Germinal center (tissue), 1 donor: ENCODE measurements at places on chromosomes 12 and 14.

DNA sequence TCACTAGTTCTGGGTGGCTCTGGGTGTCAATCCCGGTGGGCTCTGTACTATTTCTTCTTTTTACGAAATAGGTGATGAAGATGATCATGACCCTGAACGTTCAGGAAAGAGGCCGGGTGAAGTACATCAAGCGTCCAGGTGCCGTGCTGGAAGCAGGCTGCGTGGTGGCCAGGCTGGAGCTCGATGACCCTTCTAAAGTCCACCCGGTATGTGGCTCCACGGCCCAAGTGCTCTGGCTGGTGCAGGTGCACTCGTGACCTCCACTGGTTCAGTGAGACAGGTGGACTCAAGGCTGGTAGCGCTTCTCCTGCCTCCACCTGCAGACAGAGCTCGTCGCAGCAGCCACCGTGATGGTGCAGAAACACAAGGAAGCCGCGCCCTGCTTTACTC lies 85.1 kb downstream of the ACACB start:
- DNase-seq: no peak

DNA sequence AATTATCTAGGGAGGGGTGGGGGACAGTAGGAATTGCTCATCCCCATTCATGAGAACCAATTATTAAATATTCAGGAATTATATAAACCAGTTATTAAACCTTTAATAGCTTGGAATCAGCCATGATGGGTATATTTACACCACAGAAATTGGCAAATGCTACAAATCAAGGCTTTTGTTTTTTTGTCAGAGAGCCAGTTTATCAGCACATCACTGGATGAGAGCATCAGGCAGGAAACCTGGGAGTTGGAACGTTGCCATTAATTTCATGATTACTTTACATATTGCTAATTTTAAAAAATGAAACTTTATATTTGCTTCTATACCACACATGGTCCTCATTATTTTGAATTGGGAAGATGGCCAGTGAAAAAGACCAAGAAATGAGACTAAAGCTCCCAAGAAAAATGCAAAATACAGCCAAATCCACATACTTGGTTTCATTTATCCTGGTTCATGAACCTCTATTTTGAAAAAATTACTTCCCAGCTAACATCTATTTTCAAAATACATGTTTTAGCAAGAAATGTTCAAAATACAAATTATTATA lies 48.4 kb downstream of the ATL1 start:
- no peak for DNase-seq

DNA sequence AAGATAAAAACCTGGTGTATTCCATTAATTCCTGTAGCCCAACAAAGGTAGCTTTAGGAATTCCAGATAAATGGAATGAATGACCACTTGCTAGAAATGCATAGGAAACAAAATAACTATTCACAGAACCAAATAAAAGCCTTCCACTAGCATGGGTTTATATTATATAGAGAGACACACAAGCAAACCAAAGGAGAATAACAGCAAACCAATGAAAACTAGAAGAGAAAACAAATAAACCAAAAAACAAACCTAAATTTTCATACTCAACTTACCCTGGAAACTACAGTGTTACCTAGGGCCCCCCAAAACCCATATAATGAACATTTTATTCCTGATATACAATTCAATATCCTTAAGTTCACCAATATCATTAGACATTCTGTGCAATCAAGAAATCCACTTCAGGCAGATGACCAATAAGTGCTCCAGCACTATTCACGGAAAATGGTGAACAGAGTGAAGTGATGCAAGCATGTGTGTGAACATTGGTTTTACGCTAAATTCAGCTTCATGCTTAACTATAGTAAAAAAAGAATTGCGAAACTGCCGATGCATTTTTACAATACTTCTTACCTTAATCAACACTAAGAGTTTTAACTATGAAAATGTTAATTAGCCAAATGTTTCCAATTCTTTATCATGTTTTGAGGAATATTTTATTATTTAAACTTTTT lies 1108.4 kb upstream of the TMEM132C start:
- no peak for DNase-seq

- no peak for DNase-seq
These were observed 14.4 kb downstream of the LRCOL1 start for GRCh38 chr12:132596016-132596415.

- DNase-seq: no peak
These were observed 152.7 kb downstream of the ANO2 start for GRCh38 chr12:5792343-5792742.

- DNase-seq: no peak
These were observed 44.6 kb downstream of the CCDC177 start for GRCh38 chr14:69530095-69530494.

- no peak for DNase-seq
These were observed 39.3 kb downstream of the TSPAN19 start for GRCh38 chr12:84996759-84997158.

- DNase-seq: peak; percentile 65
These were observed 11.7 kb downstream of the HDAC7 start for GRCh38 chr12:47808050-47808449.

DNA sequence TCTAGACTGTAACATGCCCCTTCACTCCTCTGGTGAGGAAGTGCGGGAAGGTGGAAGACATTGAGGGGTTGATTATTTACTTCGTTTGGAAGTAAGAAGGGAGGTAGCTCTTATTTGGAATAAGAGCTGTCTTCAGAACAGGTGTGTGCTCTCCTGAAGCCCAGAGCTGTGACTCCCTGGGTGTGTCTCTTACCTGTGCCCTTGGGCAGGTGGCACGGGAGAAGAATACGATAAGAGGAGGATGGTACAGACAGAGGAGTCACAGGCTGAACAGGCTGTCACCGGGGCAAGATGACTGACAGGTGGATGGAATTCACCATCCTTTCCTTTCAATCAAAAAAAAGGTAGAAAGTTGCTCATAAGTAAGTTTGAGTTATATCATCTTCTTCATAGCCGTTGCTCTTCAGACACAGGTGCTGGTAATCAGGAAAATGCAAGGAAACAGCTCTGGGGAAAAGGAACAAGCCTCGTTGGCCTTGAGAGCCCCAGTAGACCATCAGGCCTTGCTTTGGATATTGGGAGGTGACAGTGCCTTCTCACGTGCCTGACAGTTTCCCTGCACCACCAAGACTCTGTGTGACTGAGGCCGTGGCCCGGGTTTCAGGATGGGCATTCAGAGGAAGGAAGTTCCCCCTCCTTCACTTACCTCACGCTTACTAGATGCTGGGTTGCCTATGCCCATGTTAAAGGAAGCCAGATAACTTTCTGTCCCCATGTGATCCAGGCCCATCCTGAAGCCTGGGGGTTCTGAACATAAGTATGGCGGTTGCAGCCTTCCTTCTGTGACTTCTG lies 120.4 kb downstream of the ETV6 start:
- DNase-seq: no peak
